SIG-M5 (cell line): ENCODE measurements at places on chromosomes 12 and 14.

DNA sequence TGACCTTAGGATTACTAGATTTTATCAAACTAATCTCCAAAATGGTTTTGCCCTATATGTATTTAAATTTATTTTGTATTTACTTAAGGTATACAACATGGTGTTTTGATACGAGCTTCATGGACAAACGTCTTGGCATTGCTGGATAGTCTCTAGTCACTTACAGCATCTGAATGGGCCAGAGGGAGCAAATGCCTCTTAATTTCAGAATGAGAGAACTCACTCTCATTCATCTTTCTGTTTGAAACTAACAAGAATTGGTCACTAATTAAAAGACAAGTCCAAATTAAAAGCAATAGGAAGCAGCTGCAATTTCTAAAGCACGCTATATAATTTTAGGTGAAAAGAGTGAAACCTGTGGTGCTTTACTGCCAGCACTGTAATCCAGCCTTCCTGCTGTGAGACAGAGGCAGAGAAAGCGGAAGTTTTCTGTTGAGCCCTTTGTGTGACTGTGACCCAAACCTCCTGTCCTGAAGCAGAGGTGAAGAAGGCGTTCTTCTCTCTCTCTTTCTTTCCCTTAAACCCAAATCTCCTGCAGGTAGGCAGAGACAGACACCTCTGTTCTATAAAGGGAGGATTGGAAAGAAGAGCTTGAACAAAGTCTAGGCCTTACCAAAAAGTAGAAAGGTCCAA lies 184.6 kb upstream of the NAV3 start:
- no peak for DNase-seq

DNA sequence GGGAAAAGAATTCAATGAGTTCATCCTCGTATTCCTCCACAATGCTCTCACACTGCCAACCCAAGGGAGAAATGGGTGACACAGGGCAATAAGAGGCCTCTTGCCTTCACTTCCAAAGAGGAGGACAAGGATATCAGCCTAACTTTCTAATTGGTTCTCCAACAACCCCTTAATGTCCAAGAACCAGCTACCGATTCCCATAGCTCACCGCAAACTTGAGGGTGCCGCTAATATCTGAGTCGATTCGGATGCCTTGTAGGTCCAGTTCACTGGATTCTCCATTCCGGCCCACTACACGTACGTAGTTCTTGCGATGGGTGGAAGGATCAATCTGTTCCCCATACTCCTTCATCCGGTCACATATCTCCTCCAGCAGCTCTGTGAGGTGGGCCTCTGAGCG lies 4.8 kb downstream of the CNPY2 start:
- DNase-seq: no peak

DNA sequence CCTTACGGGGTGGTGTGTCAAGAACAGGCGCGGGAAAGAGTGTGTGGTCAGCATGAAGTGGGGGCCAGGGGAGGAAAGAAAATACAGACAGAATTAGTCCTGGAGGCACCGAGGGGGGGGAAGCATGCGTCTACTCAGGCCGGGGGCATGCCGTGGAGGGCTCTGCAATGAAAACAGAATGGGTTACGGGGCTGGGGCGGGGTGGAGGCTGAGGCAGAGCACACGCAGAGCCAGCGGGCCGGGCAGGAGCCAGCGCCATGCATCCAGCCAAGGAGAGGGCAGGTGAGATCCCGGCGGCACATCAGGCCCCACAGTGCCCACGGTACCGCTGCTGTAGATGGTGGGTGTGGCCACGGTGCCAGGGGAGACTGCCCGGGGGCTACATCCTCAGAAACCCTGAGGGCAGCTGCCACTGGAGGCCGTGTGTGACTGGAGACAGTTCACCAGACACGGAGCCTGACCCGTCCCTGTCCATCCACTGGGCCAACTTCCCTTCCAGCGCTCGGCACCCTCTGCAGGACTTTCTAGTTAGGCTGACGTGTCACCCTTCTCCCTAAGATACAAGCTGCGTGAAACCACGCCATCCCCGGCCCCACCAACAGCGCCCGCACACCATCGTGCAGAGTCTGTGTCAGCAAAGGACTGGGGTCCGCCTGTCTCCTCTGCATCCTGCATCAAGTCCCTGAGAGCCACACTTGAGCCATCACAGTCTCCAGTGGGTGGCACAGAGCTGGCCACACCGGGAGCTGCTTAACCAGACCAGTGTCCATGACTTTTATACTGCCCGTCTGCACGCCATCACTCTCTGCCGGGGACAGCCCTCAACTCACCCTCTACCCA lies 87.4 kb downstream of the PIWIL1 start:
- DNase-seq: no peak

DNA sequence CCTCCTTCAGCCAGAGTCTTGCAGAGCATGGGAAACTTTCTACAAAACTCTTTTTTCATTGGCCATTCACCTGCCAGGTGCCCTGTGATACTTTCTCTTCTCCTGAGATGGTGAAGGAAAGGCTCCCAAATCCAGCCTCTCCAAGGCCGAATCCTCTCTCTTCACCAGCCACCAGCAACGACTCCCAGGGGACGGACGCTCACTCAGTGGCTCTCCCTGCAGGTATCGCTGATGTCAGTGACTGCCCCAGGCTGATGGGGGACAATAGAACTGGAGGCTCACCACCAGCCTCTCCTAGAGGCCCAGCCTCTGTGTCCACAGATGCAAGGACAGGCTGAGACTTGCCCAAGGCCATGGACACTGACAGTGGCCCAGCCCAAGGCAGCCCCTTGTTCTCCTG lies 204.1 kb downstream of the BCL11B start:
- no peak for DNase-seq

DNA sequence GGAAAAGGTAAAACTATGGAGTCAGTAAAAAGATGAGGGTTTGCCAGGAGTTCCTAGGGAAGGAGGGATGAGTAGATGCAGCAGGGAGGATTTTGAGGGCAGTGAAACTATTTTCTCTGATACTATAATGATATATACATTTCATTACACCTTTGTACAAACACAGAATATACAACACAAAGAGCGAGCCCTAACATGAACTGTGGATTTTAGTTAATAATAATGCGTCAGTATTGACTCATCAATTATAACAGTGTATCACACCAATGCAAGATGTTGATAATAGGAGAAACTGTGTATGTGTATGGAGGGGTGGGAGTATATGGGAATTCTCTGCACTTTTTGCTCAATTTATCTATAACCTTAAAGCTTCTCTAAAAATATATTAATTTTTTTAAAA lies 404.3 kb upstream of the NOVA1 start:
- DNase-seq: no peak

DNA sequence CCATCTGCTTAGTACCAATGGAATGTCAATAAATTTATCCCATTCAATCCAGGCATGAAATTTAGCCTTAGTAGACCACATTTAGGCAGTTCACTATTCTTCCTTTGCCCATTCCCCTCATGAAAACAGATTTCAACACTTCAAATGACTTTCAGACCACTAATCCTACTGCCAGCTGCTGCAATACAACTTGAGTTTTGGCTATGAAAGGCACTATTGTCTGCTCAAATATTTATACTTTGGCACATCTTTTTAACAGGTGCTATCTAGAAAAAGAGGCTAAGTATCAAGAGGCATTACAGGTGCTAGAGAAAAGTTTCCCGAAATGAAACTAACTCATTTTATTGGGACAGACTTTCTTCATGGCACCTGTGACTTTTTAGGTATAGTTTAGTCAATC lies 499.8 kb downstream of the C12orf50 start:
- no peak for DNase-seq

- DNase-seq: no peak
These were observed 1.8 kb downstream of the KCNA1 start for GRCh38 chr12:4911316-4911994.

DNA sequence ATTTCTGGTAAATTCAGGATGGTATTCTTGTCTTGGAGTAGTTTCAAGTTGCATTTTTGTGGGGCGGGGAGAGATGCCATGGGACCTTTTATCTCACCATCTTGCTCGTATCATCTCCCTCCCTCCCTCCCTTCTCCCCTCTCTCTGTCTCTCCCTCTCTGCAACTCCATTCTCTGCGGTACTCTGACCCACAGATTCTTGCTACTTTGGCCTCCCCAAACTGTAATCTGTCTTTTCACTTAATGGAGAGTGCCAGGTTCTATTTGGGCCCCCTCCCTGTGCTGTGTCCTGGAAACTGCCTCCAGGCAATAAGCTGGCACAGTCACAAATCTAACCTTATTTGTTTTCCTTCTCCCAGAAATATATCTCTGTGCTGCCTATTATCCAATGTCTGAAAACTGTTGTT lies 175.2 kb downstream of the PAWR start:
- DNase-seq: no peak

- DNase-seq: no peak
These were observed 757 bp downstream of the SLC25A3 start for GRCh38 chr12:98594050-98594835.

DNA sequence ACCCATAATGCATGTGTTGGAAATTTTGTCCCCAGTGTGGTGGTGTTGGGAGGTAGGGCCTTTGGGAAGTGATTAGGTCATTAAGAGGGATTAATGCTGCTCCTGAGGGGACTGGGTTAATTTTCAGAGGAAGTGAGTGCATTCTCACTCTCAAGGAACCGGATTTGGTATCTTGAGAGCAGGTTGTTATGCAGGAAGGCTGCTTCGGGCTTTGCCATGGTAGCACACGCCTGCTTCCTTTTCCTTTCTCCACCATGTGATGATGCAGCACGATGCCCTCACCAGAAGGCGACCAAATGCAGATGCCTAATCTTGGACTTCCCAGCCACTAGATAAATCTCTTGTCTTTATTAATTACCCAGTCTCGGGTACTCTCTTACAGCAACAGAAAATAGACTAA lies 257.1 kb downstream of the SSPN start:
- DNase-seq: no peak

DNA sequence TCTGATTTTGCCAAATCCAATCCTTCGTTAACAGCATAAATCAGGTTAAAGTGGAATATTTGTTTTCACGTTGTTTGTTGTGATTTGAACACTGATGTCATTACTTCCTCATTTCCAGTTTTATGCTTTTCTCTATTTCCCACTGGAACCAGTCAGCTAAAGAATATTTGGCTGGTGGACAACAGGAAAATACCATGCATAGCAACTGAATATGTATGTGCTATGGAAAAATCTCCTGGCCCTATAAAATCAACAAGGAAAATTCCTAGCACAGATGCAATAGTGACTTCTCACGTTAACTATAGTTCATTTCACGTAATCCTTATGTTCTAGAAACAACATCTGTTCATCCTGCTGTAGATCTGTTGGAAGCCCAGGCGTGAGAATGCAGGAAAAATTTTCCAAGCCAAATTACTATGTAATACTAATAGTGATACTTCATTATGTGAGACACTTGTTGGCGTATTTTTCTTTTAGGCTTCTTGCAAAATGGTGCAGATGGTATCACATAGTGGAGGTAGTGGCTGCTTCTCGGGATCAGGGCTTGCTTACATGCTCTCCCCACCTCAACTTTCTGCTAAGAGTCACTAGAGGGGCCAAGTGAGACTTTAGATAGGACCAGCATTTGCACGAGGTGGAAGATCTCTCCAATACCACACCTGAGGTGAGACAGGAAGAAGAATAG lies 86.3 kb upstream of the USP44 start:
- DNase-seq: no peak

DNA sequence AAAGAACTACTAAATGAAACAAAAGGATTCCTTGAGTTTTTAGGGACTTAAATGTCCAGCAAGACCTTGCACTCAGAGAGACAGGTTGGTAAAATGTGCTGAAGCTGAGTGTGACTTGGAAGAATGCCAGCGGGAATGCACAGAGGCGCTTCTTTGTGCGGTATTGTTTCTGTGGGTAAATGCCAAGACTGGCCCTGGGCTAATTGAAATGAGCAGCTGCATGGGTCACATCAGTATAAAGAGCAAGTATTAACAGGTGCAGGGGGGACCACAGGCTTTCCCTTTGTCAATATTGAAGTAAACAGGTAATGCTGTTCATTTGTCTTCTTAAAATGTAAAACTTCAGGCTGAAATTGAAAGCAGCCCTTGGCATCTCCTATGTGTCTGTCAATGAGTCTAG lies 74.3 kb downstream of the LMO3 start:
- no peak for DNase-seq

- no peak for DNase-seq
These were observed 154.8 kb downstream of the PTCSC3 start for GRCh38 chr14:36021591-36022320.

- DNase-seq: no peak
These were observed 124.9 kb upstream of the BTG1 start for GRCh38 chr12:92270521-92270920.

DNA sequence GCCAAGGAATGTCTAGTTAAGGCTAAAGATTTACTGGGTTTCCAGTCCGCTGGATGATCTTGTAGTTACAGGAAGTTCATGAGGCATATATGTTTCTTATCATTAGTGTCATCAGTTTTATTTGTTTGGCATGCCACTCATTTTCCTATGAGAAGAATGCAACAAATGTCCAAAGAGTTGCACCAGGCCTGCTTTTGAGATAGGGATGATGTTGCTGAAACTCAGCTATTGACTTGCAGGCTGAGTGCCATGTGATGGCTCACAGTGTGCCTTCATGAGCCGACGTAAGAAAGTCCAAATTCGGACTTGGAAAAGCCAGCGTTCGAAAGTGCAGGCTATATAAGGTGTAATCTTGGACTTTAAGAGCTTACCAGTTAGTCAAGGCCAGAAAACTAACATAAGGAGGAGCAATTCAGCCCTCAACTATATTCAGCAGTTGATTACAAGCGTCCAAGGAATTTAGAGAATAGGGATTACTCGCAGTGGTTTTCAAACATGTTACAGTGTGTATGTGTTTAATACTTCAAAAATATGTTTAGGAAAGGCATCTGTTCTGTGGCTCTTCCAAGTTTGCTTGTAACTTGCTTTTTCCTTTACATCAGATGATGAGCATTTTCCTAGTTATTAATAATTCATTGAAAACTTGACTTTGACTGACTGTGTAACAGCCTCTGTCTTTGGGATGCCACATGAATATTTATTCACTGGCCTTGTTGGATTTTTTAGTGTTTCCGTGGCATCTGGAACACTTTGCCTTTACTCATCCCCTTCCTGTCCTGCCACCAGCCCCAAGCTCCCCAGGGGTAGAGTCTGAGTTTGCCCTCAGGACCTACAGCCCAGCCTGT lies 101.3 kb downstream of the LGMN start:
- DNase-seq: no peak

DNA sequence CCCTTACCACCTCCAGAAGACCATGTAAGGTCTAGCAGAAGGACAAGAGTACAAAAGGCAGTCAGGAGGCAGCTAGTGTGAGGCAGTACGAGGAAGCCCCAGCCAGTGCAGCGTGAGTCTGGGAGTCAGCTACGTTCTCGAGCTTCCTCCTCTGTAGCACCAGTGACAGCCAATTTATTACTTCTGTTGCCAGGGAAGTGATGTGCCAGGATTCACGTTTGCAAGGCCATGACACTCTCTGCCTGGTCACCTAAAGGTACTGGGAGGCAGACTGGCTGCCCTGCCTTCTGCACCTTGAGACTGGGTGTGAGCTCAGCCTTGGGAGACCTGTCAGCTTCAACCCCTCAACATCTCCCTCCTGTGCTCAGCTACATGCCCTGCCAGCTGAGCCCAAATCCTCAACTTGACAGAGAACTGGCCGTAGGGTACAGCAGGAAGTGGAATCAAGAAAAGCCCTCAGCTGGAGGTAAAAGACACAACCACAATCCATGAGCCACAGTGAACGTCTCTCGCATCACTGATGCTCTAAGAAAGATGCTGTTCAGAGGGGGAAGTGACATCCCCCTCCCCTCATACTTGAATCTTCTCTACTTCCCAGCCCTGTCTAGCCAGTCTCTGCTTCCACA lies 182.5 kb upstream of the RGS6 start:
- DNase-seq: no peak

GRCh38 chr14:25113394-25113793 lies 63.4 kb upstream of the STXBP6 start:
- DNase-seq: no peak

GRCh38 chr12:25074954-25075353 lies 120.0 kb downstream of the DNAI7 start:
- DNase-seq: no peak
